Astrocyte of the spinal cord (primary cell): ENCODE measurements at places on chromosomes 11 and 22.

GRCh38 chr11:125933030-125933813 is 12.6 kb upstream of the VSIG10L2 start:
- DNase-seq = no peak

GRCh38 chr11:116101902-116102301 is 597.7 kb upstream of the CADM1 start:
- DNase-seq = no peak

- no peak for DNase-seq
These were observed 16.1 kb downstream of the TREH start for GRCh38 chr11:118663381-118663780.

- no peak for DNase-seq
These were observed 185.4 kb upstream of the E2F8 start for GRCh38 chr11:19426011-19426755.

- peak; percentile 32 for DNase-seq
These were observed 496 bp upstream of the TRAF6 start for GRCh38 chr11:36510594-36510942.

DNA sequence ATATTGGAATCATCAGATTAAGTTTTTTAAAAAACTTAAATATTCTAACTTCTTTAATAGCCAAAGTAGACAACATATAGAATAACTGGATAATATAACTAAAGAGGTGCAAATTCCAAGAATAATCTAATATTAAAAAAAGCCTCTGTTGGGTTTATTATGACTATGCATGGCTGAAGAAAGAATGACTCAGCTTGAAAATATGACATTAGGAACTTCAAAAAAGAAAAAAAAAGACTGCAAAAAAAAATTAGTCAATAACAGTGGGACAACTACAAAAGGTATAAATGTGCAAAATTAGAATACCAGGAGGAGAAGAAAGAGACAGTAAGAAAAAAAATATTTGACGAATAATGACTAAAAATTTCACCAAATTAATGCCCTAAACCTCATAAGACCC is 1178.0 kb downstream of the JRKL start:
- peak; percentile 45 for DNase-seq

DNA sequence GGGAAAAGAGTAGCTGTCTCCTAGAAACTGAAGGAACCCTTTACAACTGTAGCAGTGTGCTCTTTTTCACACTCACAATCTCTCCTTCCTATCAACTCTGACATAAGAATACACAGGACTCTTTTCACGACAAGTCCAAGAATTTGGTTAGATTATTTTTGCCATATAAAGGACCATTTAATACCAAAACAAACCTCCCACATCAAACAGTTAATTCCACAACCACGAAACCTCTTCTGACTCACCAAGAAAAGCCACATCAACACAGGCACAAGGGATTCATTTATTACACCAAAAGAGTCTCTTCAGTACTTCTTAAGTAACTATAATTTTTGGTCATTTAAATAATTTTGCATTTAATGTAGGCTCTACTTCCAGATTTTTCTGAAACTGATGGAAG is 222.6 kb upstream of the PITPNB start:
- peak; percentile 84 for DNase-seq

GRCh38 chr22:40727964-40728615 is 48.8 kb downstream of the MCHR1 start:
- no peak for DNase-seq

- DNase-seq = no peak
These were observed 21.9 kb downstream of the IGSF9B start for GRCh38 chr11:133934599-133935550.

DNA sequence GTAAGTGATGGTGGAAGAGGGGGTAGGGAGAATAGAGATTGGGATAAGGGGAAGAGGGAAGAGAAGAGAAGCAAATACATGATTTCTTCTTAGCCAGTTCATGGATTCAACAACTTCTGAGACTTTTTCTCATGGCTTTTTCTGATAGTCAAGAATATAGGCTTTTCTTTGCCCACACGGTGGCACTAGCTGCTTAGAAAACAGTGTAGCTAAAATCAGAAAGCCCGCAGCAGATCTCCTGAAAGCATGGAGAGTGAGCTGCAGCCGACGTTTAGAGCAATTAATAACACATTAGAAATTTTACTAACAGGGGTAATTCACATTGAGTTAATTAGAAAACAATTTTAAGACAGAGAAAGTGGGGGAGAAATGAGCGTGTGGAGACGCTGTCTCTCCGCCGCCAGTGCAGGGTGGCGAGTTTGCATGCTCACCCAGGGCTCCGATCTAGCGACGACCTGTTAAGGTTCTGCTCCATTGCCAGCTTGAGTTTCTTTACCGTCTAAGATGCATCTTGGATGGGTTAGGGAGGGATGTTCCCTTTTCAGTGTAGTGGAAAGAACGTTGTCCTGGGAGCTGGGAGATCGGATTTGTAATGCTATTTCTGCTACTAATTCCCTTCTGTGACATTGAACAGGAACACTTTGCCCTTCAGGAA is 3.3 kb upstream of the RAG1 start:
- peak; percentile 67 for DNase-seq

DNA sequence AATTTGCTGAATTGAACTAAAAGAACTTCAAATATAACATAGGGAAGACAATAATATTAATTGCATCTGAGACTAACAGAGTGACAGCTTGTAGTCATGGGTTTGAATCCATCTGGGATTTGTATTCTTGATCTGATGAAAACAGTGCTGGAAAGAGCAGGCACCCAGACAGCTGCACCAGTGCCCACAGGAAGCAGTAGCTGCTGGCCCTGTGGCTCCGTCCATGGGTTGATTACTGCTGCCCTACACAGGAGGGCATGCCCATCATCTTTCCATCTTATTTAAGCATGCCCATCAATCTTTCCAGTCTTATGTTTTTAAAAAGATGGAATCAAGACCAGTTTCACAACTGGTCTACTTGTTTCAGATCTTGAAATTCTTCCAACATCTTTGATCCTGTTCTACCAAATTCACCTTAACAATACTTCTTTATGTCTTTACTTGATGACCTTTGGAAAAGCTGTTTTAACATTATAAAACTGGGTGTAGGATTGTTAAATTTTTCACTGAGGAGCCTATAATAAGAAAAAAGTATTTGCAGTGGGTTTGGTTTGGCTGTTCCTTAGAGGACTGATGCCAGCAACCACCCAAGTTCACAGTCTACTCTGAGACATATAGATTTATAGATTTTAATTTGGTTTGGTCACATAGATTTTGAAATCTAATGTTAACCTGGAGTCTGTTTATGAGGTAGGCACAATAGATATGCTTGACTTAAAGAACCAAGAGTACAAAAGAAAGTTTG is 761 bp upstream of the NXPE4 start:
- no peak for DNase-seq

DNA sequence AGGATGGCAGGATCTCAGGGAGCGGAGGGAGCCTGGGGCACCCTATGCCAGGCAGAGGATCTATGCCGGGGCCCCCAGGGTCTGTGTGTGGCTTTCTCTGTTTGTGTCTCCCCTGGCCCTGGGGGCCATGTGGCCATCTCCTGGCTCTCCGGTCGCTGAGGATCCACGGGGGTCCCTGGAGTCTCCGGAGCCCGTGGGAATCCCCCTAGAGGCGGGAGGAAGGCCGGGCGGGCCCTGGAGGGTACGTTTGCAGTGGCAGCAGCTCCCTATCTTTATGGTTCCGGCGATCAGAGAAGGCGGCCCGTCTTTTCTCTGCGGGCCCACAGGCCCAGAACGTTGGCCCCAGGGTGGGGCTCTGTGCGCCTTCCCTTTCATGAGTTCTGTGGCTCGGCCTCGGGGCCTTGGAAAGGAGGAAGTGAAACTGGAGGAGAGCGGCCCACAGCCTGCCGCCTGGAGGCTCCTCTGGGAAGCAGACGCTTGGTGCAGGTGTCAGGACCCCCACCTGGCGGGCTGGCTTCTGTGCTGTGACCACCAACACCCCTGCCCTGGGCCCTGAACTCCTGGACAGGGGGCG is 82.1 kb downstream of the KCNQ1 start:
- DNase-seq = no peak

- DNase-seq = peak; percentile 76
These were observed at the start of gene BCO2 for GRCh38 chr11:112174789-112175598. BCO2 (plus strand) TSS chr11:112175512; CDS start chr11:112175602, 90 bp downstream.

GRCh38 chr22:48950151-48950915 is 877.3 kb downstream of the BRD1 start:
- no peak for DNase-seq

- peak; percentile 13 for DNase-seq
These were observed 3.7 kb upstream of the CHST1 start for GRCh38 chr11:45669146-45669545.

- DNase-seq = no peak
These were observed 57.6 kb downstream of the TSPAN18 start for GRCh38 chr11:44784436-44784760.

DNA sequence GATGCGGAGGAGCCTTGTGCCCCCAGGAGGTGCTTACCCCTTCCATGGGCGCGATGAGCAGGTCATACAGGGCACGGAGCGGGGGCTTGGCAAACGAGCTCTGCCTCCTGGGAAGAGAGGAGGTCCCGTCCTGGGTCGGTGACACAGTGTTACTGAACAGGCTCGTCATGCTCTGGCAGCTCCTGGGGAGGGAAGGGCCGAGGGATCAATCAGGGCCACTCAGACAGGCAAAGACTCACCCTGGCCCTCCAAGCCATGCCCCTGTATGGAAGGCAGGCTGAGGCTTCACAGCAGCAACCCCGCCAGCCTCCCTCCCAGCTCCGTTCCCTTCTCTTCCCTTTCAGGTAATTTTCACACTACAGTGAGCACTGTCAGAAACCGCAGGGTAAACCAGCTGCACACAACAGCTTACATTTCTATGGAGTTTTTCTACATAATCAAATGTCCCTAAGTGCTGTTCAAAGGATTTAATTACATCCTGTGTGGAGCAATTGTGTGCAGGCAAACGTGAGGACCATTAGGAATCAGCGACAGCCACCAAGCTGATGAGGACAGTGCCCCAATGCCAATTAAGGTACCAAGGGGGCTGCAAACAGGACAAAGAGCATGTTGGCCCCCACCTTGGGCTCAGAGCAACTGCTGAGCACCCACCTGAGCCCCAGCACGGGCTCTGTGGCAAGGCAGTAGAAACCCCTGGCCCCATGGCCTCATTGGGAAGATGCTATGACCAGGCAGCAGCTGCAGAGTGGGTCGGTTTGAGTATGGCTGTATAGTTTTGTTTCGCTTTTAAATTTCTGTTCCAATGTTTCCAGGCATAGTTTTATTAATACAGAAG is 95.4 kb upstream of the PITPNB start:
- DNase-seq = no peak

GRCh38 chr11:106482917-106483785 is 405.7 kb downstream of the AASDHPPT start:
- DNase-seq = peak; percentile 85

DNA sequence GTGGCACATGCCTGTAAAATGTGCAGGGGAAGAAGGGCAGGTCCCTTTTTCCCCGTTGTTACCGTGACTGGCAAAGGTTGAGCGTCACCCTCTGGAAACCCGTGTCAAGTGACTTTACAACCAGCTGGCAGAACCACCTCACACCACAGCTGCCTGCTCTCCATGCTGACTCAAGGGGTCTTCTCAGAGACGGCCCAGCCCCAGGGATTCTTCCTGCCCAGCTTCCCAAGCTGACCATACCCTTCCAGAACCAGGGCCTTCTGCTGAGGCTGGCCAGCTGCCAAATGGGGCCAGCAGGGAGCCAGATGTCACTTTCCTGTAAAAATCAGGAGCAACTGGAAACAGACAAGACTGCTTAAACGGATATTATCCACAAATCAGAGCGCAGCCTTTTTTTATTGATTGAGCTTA is 6.3 kb downstream of the PC start:
- DNase-seq = peak; percentile 79

DNA sequence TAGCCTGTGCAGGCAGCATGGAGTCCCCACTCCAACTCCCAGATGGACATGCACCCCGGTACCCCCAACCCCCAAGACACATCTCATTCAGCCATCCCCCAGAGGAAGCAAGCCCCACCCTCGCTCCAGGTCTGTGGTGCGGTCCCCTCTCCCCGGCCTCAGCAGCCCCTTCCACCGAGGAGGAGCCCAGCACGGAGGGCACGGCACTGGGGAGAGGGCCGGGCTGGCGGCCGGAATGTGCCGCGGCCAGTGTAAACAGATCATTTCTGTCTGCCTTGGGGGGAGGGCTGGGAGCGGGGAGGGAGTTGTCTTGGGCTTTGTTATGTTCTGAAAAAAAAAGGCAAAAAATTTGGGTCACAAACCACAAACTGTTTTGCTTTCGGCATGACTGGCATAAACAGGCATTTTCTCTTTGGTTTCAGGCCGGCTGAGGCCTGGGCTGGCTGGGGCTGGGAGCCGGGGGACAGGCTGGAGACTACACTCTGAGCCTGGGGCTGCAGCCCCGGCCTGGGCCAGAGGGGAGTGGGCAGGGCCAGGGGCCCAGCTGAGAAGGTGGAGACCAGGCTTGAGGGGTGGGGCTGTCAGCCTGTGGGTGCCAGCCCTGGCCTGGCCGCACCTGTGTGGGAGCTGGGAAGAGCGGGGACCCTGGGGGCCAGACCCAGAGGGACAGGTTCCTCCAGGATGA is 16.8 kb downstream of the IGF2 start:
- peak; percentile 78 for DNase-seq

- peak; percentile 49 for DNase-seq
These were observed 88.9 kb upstream of the DDI1 start for GRCh38 chr11:103947546-103947919.

DNA sequence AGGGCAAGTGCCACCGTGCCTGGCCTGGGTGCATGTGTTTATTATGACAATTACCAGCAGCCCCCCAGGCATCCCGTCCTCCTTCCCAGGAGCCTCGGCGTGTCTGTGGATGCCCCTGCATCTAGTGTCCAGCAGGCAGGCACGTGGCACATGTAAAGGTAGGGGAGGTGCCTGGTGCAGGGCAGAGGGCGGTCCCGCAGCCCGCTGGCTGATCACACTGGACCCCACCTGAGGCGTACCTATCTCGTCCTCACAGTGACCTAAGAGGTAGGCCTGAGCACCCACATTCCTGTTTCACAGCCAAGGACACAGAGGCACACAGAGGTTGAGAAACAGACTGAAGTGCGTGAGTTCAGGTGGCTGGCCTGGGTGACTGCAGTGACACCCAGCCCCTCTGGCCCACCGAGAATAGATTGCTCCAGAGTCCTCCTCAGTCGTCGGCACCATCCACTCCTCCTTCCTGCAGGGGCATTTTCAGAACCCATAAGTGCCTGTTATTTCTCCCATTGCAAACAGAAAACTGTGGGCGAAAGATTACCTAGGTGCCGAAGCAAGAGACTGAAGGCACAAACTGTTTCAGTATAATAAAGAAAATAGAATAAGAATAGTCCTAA is 3.0 kb upstream of the PHRF1 start:
- no peak for DNase-seq
